ENCODE measurements at places on chromosomes 4 and X.

DNA sequence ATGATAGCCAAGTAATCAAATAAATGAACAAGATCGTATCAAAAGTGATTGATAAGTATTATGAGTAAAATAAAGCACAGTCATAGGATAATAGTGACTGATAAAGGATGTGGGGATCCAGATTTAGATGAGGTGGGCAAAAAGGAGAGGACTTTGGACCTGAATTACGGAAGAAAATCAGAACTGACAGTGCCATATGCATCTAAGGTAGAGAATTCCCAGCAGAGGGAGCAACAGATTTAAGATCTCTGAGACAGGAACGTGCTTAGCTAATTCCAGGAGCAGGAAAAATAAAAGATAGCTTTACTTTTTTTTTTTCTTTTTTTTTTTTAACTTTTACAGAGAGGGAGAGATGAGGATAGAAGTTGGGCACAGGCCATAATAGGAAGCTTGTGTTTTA is 189.9 kb downstream of the NWD2 start:
- no peak for DNase-seq

- DNase-seq: no peak
Observed at GRCh38 chrX:129781134-129781672, 1.5 kb downstream of the SASH3 start.

DNA sequence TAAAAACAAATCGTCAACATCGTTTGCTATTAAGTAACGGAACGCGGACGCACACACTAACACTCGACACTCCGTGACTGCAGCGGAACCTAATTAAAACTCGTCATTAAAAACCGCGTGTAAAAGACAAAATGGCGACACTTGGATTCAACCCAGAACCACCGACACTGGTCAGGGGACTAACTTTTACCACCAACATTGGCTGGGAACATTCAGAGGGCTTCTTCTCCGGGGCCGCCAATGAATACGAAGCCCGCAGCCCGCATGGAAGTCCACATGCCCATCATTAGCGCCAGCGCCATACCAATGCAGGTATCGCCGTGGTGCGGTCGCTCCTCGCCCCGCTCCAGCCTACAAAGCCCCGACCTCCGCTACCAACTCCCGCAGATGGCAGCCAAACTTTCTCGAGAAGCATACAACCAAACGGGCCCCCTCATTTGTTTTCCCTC is 498 bp downstream of the RBMX start:
- no peak for DNase-seq

GRCh38 chr4:110512901-110513300 is 36.9 kb downstream of the ENPEP start:
- no peak for DNase-seq

- DNase-seq: no peak
Observed at GRCh38 chr4:128810331-128810870, 901 bp downstream of the JADE1 start.

- DNase-seq: no peak
Observed at GRCh38 chrX:33190016-33190415, 21.3 kb downstream of the DMD start.

DNA sequence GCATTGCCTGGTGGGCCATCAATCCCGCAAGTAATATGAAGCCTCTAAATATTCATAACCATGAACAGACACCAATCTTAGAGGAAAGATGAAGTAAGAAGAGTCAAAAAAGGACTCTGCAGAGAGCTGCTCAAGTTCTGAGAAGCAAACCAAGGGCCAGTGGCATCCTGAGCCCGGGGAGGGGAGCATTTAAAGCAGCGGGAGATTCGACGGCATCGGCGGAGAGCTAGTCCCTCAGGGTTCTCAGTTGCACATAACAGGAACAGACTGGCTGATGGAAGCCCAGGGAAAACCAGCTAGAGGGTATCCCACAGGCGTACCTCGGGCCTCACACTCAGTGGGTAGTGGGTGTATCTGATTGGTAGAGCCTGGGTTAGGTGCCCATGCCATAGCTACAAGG is 4.9 kb upstream of the PNMA6E start:
- DNase-seq: no peak

- no peak for DNase-seq
Observed at GRCh38 chrX:19807414-19807813, 80.0 kb downstream of the SH3KBP1 start.

GRCh38 chr4:3077796-3078195 is 3.3 kb downstream of the HTT start:
- no peak for DNase-seq

DNA sequence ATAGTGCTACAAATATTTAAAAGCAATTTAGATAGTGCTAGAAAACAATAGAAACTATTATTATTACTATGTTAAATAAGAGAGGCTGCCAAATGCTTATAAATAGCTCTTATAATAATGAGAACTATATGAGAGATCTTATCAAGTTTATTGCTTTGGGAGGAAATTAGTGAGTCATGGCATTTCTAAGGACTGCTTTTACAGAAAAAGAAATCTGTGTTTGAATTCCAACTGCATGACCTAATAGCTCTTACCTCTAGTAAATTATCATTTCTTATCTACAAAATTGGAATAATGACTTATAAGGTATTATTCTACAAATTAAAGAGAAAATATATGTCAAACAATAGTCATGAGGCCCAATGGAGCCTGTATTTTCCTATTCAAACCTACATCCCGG is 177.2 kb downstream of the GABRG1 start:
- no peak for DNase-seq

- no peak for DNase-seq
Observed at GRCh38 chrX:16308773-16309172, 141.5 kb downstream of the MAGEB17 start.

- DNase-seq: peak; percentile 7
Observed at GRCh38 chr4:48017108-48017571, 568 bp downstream of the NIPAL1 start.

DNA sequence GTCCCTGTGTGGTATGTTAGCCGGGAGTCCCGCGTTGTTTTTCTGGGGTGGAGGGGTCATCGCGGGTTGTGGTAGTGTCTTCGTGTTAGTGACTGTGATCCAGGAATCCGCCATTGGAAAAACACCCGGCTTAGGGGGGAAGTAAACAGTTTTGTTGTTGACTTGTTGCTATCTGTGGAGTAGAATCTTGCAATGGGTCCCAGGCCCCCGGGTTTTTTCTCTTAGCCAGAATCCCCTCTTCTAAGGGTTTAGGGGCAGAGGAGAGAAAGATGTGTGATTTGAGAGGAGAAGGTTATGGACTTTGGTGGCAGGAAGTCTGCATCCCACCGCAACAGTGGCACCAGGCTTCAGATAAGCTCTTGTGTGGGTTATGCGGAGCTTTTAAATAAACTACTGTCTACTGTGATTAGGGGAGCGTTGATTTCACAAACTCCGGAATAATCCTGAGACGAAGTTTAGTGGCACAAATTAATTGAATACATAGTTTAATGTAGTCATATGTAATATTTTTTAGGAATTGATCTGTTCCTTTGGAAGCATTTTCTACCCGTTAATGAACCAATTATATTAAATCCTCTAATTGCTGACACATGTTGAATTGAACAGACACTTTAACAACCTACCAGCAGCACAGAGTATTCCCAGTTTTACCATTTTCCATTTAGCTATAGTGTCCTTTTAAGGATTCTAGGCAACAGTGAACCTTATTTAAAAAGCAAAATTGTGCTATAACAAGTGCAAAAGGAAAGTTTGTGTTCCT is 1.4 kb downstream of the DDX3X start:
- DNase-seq: no peak
